MCF 10A (cell line): ENCODE measurements at places on chromosomes 4 and X. TPM values are rescaled to one million over a fixed set of nuclear protein-coding genes. Genes with fewer than 3 reads are reported as not detected.
A peak's percentile ranks its signal among the peaks of the same experiment; 100 is the strongest.

- no peak overlapping the region for H3K27ac ChIP-seq
- no peaks in the 10 kb centered on the region for H3K36me3 ChIP-seq
- peaks cover 47% of the 10 kb centered on the region for H3K27me3 ChIP-seq
- H3K4me1 ChIP-seq = no peaks in the 10 kb centered on the region
- no peak for DNase-seq
Measured at GRCh38 chrX:39856472-39857121, 241.2 kb downstream of the BCOR start.

GPR82 gene
- not detected in 2 replicates for total RNA-seq

DNA sequence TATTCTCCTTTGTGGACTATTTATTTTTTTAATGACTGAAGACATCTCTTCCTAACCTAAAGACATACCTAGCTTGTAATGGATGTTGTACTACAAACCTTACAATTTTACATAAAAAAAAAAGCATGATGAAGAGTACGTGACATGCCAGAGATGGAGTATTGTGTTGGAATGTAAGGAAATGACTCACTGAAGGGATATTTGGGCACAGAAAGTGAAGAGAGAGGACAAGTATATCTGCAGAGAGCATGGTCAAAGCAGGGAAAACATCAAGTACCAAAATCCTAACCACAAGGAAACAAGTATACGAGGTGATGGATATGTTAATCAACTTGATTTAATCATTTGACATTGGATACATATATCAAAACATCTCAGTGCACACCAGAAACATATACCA, 1051.4 kb upstream of the PRKX start:
- DNase-seq = peak; percentile 1
- H3K4me3 ChIP-seq = no peak overlapping the region
- no peak overlapping the region for H3K27ac ChIP-seq
- H3K36me3 ChIP-seq = no peaks in the 10 kb centered on the region
- H3K27me3 ChIP-seq = no peaks in the 10 kb centered on the region
- peaks cover 6% of the 10 kb centered on the region for H3K4me1 ChIP-seq

DNA sequence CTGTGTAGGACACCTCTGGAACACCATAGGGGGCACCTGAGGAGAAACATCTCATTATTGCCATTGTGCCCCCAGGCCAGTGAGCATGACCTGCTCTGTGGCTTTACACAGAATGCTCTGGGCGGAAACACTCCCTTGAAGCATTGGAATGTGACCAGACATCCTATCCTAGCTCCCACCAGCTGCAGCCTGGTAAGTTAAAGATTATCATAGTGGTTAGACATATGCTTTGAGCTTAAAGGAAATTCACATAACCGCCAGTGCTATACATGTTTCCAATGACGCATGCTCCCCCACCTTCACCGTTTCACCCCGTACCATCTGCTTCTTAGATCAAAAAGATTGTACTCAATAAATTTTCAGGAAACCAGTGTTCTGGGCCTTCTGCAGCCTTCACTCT, 217.7 kb upstream of the CENPE start:
- H3K4me1 ChIP-seq = peaks cover 4% of the 10 kb centered on the region
- H3K27ac ChIP-seq = no peak overlapping the region
- no peak overlapping the region for H3K4me3 ChIP-seq
- H3K36me3 ChIP-seq = peaks cover 4% of the 10 kb centered on the region
- no peak for DNase-seq

DNA sequence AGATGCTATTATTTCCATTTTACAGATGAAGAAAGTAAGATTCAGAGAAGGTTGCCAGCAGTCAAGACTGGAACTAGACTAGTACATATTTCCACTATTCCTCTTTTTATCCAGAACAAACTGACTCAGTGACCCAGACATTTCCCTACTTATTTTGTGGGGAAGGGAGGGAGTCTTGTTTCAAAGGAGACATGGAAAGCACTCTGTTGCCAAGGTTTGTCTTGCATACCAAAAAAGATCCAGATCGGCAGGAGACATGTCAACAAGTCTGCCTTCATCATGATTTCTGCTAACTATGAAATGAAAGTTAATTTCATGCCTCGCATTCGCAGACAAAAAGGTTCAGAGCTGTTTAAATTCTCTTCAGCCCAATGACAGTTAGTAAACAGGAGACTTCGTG, 328.3 kb downstream of the DHX15 start:
- no peak overlapping the region for H3K27ac ChIP-seq
- no peaks in the 10 kb centered on the region for H3K36me3 ChIP-seq
- no peak overlapping the region for H3K4me3 ChIP-seq
- H3K27me3 ChIP-seq = no peaks in the 10 kb centered on the region
- no peak for DNase-seq

NPFFR2 gene
- total RNA-seq = not detected in 2 replicates

DNA sequence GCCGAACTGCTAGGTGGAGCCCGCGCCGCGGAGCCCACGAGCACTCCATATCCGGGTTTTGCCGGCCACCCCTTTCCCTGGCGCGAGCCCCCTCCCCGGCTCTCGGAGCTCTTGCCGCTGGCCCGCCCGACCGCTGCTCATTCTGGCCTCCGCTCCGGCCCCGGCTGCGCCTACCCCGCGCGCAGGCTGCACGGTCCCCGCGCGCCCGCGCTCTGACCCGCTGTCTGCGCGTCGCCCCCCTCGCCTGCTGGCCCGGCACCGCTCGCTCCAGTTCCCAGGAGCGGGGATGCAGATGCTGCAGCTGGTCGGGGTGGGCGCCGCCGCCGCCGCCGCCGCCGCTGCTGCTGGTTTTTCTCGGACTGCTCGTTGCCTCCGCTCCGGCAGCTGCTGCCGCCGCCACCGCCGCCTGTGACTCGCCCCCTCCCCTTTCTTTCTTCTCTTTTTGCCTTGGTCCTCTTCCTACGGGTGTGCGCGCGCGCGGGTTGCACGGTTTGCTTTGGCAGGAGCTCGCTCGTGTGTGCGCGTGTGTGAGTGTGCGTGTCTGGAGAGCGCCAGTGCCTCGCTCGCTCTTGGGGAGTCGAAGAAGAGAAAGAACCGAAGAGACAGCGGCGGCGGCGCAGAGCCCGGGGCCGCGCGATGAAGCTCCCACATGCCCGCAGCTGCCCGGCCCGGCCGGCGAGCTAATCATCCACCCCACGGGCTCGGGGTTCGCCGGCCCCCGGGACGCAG, at the start of gene ADGRL3:
ADGRL3 (plus strand) TSS at position 140 of the 729 bp plus-strand sequence.
- peak; percentile 38 for DNase-seq
- H3K27me3 ChIP-seq = no peaks in the 10 kb centered on the region
- peak within 1 kb of the TSS; percentile 79 for H3K4me3 ChIP-seq
- no peaks in the 10 kb centered on the region for H3K36me3 ChIP-seq
- H3K4me1 ChIP-seq = peaks cover 22% of the 10 kb centered on the region

GRCh38 chr4:182513587-182514291, 270.5 kb downstream of the TENM3 start:
- no peaks in the 10 kb centered on the region for H3K4me1 ChIP-seq
- no peaks in the 10 kb centered on the region for H3K36me3 ChIP-seq
- H3K4me3 ChIP-seq = no peak overlapping the region
- H3K27ac ChIP-seq = no peak overlapping the region

RNF150 gene
- 0.32 and 0.44 TPM in 2 replicates for total RNA-seq

BMPR1B gene
- total RNA-seq = 17.2 and 18.8 TPM in 2 replicates

DNA sequence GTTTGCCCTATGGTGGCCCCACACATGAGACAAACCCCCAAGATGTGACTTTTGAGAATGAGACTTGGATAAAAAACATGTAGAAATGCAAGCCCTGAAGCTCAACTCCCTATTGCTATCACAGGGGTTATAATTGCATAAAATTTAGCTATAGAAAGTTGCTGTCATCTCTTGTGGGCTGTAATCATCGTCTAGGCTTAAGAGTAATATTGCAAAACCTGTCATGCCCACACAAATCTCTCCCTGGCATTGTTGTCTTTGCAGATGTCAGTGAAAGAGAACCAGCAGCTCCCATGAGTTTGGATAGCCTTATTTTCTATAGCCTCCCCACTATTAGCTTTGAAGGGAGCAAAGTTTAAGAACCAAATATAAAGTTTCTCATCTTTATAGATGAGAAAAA, 14.6 kb downstream of the ALB start:
- H3K36me3 ChIP-seq = no peaks in the 10 kb centered on the region
- no peak overlapping the region for H3K27ac ChIP-seq
- no peak for DNase-seq
- no peaks in the 10 kb centered on the region for H3K4me1 ChIP-seq
- no peak overlapping the region for H3K4me3 ChIP-seq
- H3K27me3 ChIP-seq = peaks cover 30% of the 10 kb centered on the region

GRCh38 chrX:131789664-131790063, 233.4 kb upstream of the STK26 start:
- no peaks in the 10 kb centered on the region for H3K36me3 ChIP-seq
- peaks cover 47% of the 10 kb centered on the region for H3K27me3 ChIP-seq
- peaks cover 4% of the 10 kb centered on the region for H3K4me1 ChIP-seq
- no peak for DNase-seq
- H3K4me3 ChIP-seq = no peak overlapping the region

DNA sequence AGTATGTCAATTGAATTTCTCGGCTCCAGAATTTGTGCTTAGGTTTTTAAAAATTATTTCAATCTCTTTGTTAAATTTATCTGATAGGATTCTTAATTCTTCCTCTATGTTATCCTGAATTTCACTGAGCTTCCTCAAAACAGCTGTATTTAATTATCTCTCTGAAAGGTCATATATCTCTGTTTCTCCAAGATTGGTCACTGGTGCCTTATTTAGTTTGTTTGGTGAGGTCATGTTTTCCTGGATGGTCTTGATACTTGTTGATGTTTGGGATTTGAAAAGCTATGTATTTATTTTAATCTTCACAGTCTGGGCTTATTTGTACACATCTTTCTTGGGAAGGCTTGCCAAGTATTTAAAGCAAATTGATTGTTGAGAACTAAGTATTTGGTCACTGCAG, 24.7 kb upstream of the HERC3 start:
- DNase-seq = no peak
- H3K4me1 ChIP-seq = no peaks in the 10 kb centered on the region
- H3K27me3 ChIP-seq = no peaks in the 10 kb centered on the region
- H3K27ac ChIP-seq = no peak overlapping the region
- H3K36me3 ChIP-seq = peaks cover 5% of the 10 kb centered on the region

DNA sequence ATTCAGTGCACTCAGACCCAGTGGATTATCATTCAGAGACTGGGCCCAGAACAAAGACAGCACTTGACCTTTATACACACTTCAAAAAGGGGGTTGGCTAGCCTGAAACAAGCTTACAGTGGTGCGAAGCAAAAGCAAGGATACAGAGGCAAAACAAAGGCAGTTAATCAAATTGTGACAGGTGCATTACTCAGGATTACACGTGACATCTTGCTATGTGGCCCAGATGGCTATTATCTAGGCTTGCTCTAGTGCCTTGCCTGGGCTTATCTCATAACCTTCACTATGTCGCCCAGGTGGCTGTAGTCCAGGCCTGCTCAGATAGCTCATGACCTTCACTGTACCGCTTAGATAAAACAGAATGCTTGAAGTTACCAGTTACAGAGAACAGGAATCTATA, 1092.1 kb upstream of the PRKX start:
- no peak for DNase-seq
- no peaks in the 10 kb centered on the region for H3K36me3 ChIP-seq
- no peaks in the 10 kb centered on the region for H3K27me3 ChIP-seq
- no peaks in the 10 kb centered on the region for H3K4me1 ChIP-seq
- no peak overlapping the region for H3K4me3 ChIP-seq
- no peak overlapping the region for H3K27ac ChIP-seq

DNA sequence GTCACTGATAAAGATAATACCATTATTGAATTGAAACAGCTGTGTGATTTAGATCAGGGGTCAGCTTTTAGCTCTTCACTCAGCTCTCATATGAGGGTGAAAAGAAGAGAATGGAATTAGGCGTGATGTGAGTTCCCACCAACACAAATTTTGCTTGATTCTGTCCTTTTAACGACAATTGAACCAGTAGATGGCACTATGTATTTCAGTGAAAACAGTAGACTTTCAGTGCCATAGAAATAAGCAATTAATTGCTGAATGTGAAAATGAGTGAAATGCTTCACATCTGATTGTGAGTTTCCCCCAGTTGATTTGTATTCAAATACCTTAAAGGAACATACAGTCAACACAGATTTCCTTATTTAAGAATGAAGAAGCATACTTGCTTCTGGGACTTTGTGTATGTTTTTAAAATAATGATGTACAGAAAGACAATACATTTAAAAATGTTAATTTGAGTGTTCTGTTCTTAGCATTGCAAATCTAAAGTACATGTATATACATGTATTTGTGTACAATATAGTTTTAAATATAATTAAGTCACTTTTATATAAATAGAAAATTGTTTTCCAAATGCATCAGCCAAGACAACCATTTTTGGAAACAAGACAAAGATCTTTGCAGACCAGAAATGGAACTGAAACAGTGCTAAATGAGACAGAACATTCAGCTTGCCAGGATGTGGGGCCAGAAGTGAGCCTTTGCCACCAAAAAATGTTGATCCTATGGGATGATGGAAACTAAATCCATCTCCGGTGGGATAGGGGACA, 178.8 kb downstream of the SNCA start:
- H3K36me3 ChIP-seq = no peaks in the 10 kb centered on the region
- peak overlapping the region; percentile 16 for H3K27ac ChIP-seq
- no peaks in the 10 kb centered on the region for H3K27me3 ChIP-seq
- peak; percentile 53 for DNase-seq

FAM149A gene
- total RNA-seq = 0.79 and 1.3 TPM in 2 replicates

GRCh38 chr4:158938220-158939044, 164.4 kb upstream of the RAPGEF2 start:
- no peaks in the 10 kb centered on the region for H3K4me1 ChIP-seq
- H3K27me3 ChIP-seq = no peaks in the 10 kb centered on the region
- no peak overlapping the region for H3K4me3 ChIP-seq
- no peak overlapping the region for H3K27ac ChIP-seq

- H3K4me3 ChIP-seq = peak overlapping the region; percentile 48
- H3K27ac ChIP-seq = peak overlapping the region; percentile 12
- peaks cover 4% of the 10 kb centered on the region for H3K36me3 ChIP-seq
- no peaks in the 10 kb centered on the region for H3K27me3 ChIP-seq
- peaks cover 24% of the 10 kb centered on the region for H3K4me1 ChIP-seq
- DNase-seq = peak; percentile 84
Measured at GRCh38 chrX:154540897-154541535, 5.6 kb downstream of the G6PD start.

- peaks cover 6% of the 10 kb centered on the region for H3K4me1 ChIP-seq
- no peak for DNase-seq
Measured at GRCh38 chrX:154046940-154047610, 27.4 kb upstream of the IRAK1 start.

DNA sequence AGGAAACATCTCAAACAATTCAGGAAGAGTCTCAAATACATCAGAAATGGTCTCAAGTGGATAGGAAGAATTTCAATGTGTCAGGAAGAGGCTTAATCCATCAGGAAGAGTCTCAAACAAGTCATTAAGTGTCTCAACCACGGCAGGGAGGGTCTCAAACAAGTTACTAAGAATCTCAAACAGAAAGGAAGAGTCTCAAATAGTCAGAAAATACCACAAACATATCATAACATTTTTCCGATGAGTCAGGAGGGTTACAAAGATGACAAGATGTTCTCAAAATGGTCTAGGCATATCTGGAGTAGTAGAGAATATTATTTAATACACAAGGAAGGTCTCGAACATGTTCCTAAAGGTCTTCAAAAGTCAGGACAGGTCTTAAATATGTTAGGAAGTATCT, 109.3 kb upstream of the USP9X start:
- H3K36me3 ChIP-seq = no peaks in the 10 kb centered on the region
- peaks cover 72% of the 10 kb centered on the region for H3K27me3 ChIP-seq
- peaks cover 5% of the 10 kb centered on the region for H3K4me1 ChIP-seq
- H3K4me3 ChIP-seq = no peak overlapping the region
- H3K27ac ChIP-seq = no peak overlapping the region
- DNase-seq = no peak

GRCh38 chr4:1310031-1310795, 20.5 kb downstream of the MAEA start:
- H3K4me3 ChIP-seq = peak overlapping the region; percentile 70
- H3K27me3 ChIP-seq = no peaks in the 10 kb centered on the region
- DNase-seq = no peak
- H3K36me3 ChIP-seq = peaks cover 68% of the 10 kb centered on the region
- peaks cover 14% of the 10 kb centered on the region for H3K4me1 ChIP-seq
- peak overlapping the region; percentile 73 for H3K27ac ChIP-seq

SLITRK2 gene
- total RNA-seq = not detected in 2 replicates

GAGE12J gene
- total RNA-seq = not detected in 2 replicates

CXXC4 gene
- total RNA-seq = not detected in 2 replicates

GPR78 gene
- total RNA-seq = not detected in 2 replicates

GPC4 gene
- total RNA-seq = 1.4 and 1.9 TPM in 2 replicates

RAB41 gene
- not detected in 2 replicates for total RNA-seq
